ENCODE measurements at places on chromosomes 3 and 15.

- no peak overlapping the region for H3K4me3 ChIP-seq
- DNase-seq, result no peak
- no peaks in the 10 kb centered on the region for H3K27me3 ChIP-seq
These were observed 16.2 kb downstream of the CDIN1 start for GRCh38 chr15:36595611-36596010.

- no peaks in the 10 kb centered on the region for H3K27me3 ChIP-seq
- H3K4me3 ChIP-seq, result no peak overlapping the region
- H3K4me1 ChIP-seq, result peaks cover 5% of the 10 kb centered on the region
- no peak for DNase-seq
These were observed 28.3 kb upstream of the GALNT15 start for GRCh38 chr3:16146015-16146730.

DNA sequence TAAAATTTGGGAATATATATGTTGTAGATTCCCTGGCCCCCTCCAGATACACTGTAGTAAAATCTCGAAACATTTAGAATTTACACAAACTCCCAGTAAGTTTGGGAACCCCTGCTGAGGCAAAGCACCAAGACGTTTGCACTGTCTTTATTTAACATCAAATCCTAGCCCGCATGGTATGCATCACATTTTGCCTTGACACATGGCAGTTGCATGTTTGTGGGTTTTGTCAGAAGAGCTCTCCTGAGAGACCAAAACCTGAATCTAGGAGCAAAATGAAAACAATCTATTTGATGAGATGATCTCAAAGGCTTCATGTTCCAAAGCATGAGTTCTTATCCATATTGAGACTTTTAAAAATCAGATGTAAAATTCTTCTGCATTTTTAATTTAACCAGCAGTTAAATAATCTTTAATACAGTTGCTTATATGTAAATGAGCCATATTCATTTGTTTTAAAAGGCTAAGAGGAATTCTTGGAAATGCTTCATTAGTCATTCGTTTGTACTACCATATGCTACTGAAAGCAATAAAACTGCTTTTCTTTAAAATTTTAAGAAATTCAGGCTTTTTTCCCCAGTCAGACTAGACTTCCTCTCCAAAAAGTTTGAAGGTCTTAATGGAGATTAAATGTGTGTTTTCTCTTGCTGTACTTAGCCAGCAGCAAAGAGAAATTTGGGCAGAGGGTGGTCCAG, 105.2 kb upstream of the BOC start:
- no peaks in the 10 kb centered on the region for H3K27me3 ChIP-seq
- no peak overlapping the region for H3K27ac ChIP-seq
- H3K4me3 ChIP-seq, result no peak overlapping the region
- no peak for DNase-seq
- H3K36me3 ChIP-seq, result no peaks in the 10 kb centered on the region
- peaks cover 5% of the 10 kb centered on the region for H3K4me1 ChIP-seq

GRCh38 chr3:66923969-66924368, 74.1 kb upstream of the KBTBD8 start:
- no peak overlapping the region for H3K4me3 ChIP-seq
- H3K27ac ChIP-seq, result no peak overlapping the region
- H3K4me1 ChIP-seq, result no peaks in the 10 kb centered on the region
- peaks cover 18% of the 10 kb centered on the region for H3K27me3 ChIP-seq

DNA sequence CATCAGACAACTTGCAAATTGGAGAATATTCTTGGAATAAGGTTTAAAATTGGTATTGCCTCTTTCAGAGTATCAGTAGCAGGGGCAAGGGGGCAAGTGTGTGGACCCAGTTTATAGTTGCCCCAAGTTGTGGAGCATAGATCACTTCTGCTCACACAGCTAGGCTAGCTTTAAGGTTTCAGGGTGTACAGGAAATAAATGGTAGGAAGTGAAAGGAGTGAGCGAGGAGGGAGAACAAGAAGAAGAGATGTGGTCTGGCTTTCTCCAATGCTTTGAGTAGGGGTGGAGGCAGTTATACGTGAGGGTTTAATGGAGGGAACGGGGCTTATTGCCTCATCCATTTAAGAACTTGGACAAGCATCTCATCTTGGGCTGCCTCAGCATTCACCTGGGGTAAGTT, 290.0 kb upstream of the CFAP20DC start:
- peaks cover 7% of the 10 kb centered on the region for H3K4me1 ChIP-seq
- no peaks in the 10 kb centered on the region for H3K36me3 ChIP-seq
- H3K27me3 ChIP-seq, result no peaks in the 10 kb centered on the region
- no peak overlapping the region for H3K4me3 ChIP-seq

DNA sequence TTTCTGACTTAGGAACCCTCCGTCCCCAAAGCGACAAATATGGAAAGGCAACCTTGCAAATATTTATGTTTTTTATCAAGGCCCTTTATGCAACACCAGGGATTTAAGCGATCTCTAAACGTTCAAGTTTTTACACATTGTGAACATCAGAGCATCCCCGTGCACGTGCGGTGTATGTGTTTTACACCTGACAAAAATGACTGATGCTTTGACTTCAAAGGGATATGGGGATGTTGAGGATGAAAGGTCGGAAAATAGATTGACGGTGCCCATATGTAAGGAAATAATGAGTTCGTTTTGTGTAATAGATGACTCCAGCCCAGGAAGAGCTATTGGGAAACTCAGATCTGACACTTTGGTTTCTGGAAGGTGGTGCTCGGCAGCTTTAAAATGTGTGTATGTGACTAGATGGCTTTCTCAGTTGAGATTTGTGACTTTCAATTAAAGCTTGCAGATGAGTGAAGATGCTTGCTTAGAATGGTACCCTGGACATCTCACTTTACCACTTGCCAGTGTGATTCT, 866 bp downstream of the SLC49A4 start:
- no peak for DNase-seq
- no peaks in the 10 kb centered on the region for H3K27me3 ChIP-seq
- peak overlapping the region; percentile 56 for H3K4me3 ChIP-seq
- no peak overlapping the region for H3K27ac ChIP-seq
- H3K4me1 ChIP-seq, result peaks cover 34% of the 10 kb centered on the region
- H3K36me3 ChIP-seq, result peaks cover 11% of the 10 kb centered on the region

DNA sequence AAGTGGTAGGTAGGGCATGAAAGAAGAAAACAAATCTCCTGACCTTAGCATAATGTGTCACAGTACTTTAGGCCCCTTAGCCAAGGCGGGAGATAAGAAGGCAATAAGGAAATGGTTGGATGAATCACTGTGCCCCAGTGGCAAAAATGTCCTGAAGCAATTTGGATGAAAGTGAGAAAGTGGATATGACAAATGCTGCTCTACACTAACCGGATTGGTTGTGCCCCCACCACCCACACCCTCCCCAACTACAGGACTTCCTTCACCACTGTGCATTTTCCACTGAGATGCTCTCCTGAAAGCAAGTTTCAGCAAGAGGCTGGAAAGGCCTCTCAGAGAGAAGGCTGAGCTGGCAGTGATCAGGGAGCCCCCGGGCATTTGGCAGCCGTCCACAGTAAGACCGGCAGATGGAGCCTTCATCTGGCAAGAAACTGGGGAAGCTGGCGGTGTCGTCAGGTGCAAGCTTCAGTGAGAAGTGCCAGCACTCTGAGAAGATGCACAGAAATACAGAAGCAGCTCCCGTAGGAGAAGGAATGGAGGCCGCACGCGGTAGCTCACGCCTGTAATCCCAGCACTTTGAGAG, 63.8 kb downstream of the ATP1B3 start:
- no peak overlapping the region for H3K4me3 ChIP-seq
- no peak for DNase-seq
- H3K36me3 ChIP-seq, result no peaks in the 10 kb centered on the region

- H3K4me1 ChIP-seq, result no peaks in the 10 kb centered on the region
- no peaks in the 10 kb centered on the region for H3K36me3 ChIP-seq
- no peak overlapping the region for H3K4me3 ChIP-seq
- H3K27me3 ChIP-seq, result no peaks in the 10 kb centered on the region
- H3K27ac ChIP-seq, result no peak overlapping the region
These were observed 464.1 kb downstream of the EPHA6 start for GRCh38 chr3:97278506-97278905.

- H3K4me3 ChIP-seq, result no peak overlapping the region
- DNase-seq, result no peak
- H3K4me1 ChIP-seq, result peaks cover 3% of the 10 kb centered on the region
- H3K36me3 ChIP-seq, result no peaks in the 10 kb centered on the region
- no peak overlapping the region for H3K27ac ChIP-seq
- peaks cover 14% of the 10 kb centered on the region for H3K27me3 ChIP-seq
These were observed 25.5 kb upstream of the RNU6-1 start for GRCh38 chr15:67865331-67865730.

DNA sequence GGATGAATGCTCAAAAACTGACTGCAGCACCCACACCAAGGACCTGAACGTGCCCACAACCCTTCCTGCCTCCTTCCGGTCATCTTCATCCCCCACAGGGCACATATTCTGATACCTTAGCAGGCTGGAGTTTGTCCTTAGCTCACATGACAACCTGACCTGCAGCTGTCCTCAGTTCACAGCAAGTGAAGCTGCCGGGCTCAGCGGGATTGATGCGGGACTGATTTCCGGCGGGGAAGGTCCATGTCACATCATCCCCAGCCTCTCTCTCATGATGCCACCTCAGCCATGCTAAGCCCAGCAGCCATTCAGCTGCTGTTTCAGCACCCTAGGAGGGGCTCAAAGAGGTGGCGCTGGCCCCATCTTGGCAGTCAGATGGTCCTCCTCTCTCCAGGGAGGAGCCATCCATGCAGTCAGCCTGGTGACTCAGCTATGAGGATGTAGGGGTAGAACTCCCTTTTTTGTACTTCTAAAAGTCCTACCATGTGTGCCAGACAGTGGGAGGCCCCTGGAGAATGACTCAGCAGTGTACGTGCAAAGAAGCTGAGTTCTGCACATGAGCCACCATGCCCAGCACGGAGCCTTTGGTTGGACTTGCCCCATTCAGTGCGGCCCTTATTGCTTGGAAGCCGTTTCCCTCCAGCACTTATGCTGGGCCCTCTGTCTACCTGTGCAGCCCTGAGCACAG, 9.5 kb downstream of the CA12 start:
- no peaks in the 10 kb centered on the region for H3K36me3 ChIP-seq
- H3K27me3 ChIP-seq, result no peaks in the 10 kb centered on the region
- H3K4me3 ChIP-seq, result no peak overlapping the region

DNA sequence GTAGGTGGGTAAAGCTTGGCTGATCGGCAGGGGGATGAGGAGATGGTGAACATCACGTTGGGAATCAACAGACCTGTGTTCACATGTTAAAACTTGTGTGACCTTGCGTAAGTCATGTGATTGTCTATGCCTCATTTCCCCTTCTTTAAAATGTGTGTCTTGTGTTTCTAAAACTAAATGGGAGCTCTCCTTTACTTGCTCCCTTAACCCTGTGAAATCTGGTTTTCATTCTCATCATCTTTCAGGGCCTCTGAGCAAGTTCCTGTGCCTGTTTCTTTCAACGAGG, 29.7 kb upstream of the IREB2 start:
- no peak for DNase-seq
- no peaks in the 10 kb centered on the region for H3K4me1 ChIP-seq
- no peak overlapping the region for H3K27ac ChIP-seq

DNA sequence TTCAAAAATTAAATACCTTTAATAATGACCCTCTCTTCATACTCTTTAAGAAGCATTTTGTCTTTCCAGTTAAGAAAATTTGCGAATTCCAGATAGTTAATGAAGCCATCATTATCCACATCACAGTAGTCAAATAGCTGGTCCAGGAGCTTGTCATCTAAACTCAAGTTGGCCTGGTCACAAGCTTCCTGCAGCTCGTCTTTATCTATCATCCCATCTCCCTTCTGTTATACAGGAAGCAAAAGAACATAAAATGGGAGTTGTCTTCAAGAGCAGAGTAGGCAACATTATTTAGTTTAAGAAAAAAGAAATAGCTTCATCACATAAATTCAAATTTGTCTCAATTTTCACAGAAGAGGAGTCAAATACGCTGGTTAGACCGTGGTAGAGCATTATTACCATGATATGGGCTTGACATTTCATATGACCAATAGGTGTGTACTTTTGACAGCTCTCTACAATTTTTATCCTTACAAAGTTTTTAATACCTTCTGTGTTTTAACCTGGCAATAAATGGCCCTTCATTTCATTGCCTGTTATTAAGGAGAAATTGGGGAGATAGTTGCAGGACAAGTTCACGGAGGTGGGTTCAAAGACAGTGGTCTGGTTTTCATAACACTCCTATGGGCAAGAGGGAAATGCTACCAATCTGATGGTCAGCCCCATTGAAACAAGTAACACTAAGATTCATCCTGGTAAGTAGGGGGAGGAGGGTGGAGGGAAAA, 45.4 kb downstream of the EFHB start:
- no peak overlapping the region for H3K27ac ChIP-seq
- no peak overlapping the region for H3K4me3 ChIP-seq
- no peak for DNase-seq
- H3K36me3 ChIP-seq, result no peaks in the 10 kb centered on the region
- peaks cover 2% of the 10 kb centered on the region for H3K27me3 ChIP-seq

DNA sequence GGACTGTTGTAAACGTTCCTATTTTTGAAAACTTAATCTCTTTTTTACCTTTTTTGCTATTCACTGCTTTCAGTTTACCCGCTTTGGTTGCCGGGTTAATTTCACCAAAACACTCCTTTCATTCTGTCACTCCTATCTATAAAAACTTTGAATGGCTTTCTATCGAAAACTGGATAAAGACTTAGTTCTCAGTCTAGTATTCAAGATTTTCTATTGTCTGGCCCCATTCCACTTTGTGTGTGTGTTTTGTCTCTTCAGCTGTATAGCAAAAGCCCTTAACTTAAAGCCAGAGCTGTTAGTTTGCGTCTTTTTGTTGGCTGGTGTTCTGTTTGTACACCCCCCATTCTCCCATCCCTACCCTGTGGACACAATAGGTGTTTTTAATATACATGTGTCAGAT, 7.5 kb downstream of the PIAS1 start:
- no peak overlapping the region for H3K27ac ChIP-seq
- no peak for DNase-seq
- no peak overlapping the region for H3K4me3 ChIP-seq
- no peaks in the 10 kb centered on the region for H3K27me3 ChIP-seq
- H3K4me1 ChIP-seq, result peaks cover 28% of the 10 kb centered on the region
- peaks cover 15% of the 10 kb centered on the region for H3K36me3 ChIP-seq

DNA sequence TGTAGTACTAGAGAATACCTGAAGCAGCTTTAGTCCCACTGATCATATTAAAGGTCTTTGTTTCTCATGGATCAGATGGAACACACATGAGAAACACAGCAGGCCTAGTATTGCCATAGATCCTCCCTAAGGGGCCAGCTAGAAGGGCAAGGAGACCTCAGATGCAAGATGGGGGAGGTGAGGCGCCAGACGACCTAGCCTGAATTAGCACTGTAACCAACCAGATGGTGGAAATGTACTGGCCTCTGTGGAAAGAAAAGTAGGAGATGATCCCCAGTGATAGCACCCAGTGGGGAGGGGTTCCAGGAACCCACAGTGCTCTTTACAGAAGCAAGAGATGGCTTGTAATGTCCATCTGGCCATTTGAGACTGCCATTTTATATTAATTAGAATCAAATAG, 138.2 kb upstream of the ZNF385D start:
- no peaks in the 10 kb centered on the region for H3K36me3 ChIP-seq
- no peak overlapping the region for H3K4me3 ChIP-seq
- no peak for DNase-seq
- H3K27ac ChIP-seq, result no peak overlapping the region
- no peaks in the 10 kb centered on the region for H3K4me1 ChIP-seq

- H3K36me3 ChIP-seq, result no peaks in the 10 kb centered on the region
- no peak overlapping the region for H3K4me3 ChIP-seq
- H3K27ac ChIP-seq, result peak overlapping the region; percentile 26
- peaks cover 16% of the 10 kb centered on the region for H3K4me1 ChIP-seq
- no peak for DNase-seq
These were observed 111.0 kb upstream of the TGFBR2 start for GRCh38 chr3:30495172-30496065.
